ENCODE measurements at places on chromosomes 11 and 22.
A peak's percentile ranks its signal among the peaks of the same experiment; 100 is the strongest.

DNA sequence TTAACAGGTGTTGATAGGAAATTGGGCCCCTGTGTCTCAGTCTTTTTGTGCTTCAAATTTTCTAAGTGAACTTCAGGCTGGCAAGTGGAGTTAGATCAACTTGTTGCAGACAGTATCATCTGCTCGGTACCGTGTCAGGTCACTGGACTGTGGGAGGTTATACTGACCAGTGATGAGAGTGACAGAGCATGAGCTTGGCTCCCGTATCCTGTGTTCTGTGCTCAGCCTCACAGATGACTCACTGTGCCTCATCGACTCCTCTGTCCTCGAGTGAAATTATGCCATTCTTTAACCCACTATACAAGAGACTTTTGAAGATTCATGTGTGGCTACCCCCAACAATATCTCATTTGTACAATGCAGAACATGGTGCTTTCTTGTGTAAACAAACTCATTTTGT, 7.9 kb downstream of the GRAP2 start:
- DNase-seq, result no peak

- peak; percentile 57 for DNase-seq
These were observed at the start of gene TENM4 for GRCh38 chr11:79440571-79441460. TENM4 (minus strand) TSS chr11:79441030; CDS start chr11:79069944, 371,086 bp downstream.

GRCh38 chr22:24883432-24883831, 63.1 kb downstream of the LHFPL7 start:
- DNase-seq, result no peak

DNA sequence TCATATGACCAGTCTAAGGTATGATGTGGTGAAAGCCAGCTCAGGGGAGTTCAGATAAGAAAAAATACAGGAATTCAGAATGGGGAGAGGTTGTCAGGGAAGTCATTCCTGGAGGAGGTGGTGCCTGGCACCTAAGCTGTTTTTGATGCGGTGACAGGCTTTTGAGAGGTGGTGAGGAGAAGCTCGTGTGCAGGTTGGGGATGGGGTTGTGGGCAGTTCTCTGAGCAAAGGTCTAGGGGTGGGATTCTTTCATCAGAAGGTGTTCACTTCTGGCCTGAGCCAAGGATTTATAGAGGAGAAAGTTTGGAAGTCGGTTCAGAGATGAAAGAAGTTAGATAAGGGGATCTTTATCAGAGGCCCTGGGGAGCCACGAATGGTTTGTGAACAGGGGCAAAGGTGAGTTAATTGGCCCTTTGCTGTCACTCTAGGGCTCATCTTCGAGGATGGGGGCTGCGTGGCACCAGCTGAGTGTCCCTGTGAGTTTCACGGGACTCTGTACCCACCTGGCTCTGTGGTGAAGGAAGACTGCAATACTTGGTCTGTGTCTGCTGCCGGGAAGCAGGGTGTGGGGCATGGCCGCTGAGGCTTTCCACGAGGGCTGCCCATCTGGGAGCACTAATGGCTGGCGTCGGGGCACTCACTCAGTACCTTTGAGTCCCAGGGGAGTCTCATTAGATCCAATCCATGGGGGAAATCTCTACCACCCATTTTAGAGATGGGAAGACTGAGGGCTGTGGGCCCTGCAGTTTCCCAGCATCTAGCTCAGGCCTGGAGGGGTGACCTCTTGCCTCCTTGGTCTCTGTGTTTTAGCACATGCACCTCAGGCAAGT, 13.4 kb downstream of the OTOG start:
- DNase-seq, result no peak

- no peak for DNase-seq
These were observed 33.8 kb downstream of the PRDM10 start for GRCh38 chr11:129968591-129969419.

GRCh38 chr11:82718307-82718706, 15.4 kb downstream of the FAM181B start:
- peak; percentile 32 for DNase-seq

- DNase-seq, result no peak
These were observed 30.1 kb downstream of the ST14 start for GRCh38 chr11:130189492-130190210.

- no peak for DNase-seq
These were observed 305.9 kb upstream of the ANO3 start for GRCh38 chr11:26026078-26026477.

DNA sequence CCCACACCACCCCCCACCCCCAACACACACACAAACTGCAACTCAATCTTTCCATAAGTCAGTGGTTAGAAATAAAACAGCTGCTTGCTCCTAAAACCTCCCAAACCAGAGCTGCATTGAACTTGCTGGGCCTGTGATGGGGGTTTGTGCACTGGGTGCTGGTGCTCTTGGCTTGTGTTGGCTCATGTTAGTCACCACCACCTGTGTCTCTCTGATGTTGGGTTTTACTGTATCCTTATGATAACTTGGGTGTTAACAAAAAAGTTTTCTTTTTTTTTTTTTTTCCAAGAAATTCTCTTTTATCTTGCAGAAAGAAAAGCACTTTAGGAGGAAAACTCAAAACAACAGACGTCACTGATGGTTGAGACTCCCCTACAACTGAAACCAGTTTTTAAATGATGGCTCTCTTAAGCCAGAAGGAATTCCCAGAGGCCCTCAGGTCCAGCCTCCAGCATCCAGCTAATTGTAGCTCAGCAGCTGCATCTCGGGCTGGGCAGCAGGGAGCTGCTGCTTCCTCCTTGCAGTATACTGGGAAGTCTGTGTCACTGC, 79.9 kb upstream of the DRD2 start:
- DNase-seq, result no peak

- peak; percentile 47 for DNase-seq
These were observed 1.1 kb upstream of the CHRM4 start for GRCh38 chr11:46392421-46393230.

DNA sequence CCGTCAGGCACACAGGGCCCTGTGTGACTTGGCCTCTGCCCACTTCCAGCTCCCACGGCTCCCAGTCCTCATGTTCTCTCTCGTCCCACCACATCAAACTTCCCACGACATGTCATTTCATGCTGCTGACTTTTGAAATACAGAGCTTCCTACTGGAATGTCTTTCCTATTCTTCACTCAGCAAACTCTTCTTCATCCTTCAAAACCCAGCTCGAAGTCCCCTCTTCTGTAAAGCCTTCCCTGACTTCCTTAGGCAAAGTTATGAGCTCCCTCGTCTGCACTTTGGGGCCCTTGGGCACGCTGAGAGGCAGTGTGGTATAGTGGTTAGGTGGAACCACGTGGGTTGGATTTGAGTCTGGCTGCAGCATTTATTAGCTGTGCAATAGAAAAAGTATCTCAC, 37.8 kb upstream of the EIF3D start:
- DNase-seq, result no peak

GRCh38 chr22:44613196-44613595, 88.8 kb upstream of the PRR5 start:
- DNase-seq, result no peak

DNA sequence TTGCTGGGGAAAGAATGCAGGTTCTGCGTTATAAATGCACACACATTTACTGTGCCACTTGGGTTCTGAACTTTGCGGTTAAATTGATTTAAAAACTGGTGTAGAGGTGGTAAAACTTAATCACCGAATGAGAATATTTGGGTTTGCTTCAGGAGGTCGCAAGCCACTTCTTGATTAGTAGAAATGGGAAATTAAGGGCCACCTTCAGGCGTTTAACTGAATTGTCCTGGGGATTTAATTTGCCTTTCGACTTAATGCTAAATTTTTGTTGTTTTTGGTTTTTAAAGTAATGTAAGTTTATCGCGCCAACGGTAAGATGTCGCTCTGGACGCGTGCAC, 459 bp upstream of the NCR3LG1 start:
- no peak for DNase-seq

Data from fibroblast of the conjunctiva (primary cell).